ENCODE measurements at places on chromosomes 4 and X.

- DNase-seq: no peak
Measured at GRCh38 chrX:102627640-102628039, 23.6 kb upstream of the GPRASP1 start.

DNA sequence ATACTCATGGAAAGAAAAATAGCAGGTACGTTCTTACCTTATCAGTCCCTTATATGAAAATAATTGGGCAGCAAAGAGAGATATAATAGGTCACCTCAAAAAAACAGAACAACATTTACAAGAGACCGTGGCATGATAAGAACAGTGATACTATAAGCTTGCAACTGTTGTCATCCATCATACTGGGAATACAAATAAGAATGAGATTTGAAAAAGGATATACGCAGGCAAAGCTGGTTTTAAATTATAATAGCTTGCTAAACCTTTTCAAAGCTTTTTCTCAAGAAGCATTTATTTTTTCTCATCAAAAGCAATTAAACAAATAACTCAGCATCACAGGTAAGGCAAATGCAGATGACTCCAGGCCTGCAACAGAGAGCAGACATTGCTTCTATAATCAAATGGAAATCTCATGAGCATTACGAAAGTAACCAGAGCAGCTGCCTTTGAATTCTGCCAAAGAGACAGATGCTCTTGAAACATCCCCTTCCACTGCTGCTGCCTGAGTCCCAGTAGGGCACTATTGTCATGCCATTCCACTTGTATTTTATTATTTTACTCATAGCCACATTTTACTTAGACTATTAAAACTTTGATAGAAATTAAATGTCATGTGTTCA lies 620.6 kb upstream of the GNPDA2 start:
- DNase-seq: no peak

GRCh38 chrX:132023896-132024386 lies 839 bp downstream of the STK26 start:
- no peak for DNase-seq

DNA sequence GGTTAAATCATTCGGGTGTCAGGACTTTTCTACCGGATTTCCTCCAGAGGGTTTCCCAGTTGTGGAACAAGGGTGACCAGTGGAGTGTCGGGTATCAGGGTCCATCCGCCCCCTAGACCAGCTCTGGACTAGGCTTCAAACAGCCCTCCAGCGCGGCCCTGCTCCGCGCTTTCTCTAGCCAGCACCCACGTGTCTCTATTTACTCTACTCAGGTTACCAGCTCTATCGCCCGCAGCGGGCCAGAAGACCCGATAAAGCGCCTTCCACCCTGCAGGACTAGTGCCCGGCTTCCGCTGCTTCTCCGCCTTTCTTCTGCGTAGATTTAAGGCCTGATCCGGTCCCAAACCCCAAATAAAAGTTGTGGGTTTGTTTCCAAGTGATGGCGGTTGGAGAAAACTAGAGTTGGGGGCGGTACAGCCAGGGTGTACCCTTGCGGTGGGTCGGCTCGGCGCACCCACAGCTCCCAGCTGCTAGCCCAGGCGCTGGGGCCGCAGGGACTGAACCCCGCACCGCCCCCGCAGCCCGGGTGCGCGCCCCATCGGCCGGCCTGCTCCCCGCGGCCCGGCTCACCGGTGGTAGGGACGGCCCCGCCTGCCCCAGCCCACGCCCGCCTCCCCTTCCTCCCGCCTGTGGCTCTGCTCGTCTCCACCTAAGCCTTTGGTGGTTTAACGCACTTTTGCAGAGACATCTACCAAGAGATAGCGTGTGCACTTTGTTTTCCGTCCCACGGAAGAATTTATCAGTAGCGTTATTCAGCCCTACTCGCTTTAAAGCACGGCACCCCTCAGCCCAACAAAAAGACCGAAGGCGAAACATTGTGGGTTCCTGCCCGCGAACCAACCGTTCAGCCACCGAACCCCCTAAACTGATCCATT lies 2.1 kb downstream of the LEF1 start:
- DNase-seq: no peak

GRCh38 chrX:124497386-124497785 lies 151.0 kb downstream of the SH2D1A start:
- no peak for DNase-seq

DNA sequence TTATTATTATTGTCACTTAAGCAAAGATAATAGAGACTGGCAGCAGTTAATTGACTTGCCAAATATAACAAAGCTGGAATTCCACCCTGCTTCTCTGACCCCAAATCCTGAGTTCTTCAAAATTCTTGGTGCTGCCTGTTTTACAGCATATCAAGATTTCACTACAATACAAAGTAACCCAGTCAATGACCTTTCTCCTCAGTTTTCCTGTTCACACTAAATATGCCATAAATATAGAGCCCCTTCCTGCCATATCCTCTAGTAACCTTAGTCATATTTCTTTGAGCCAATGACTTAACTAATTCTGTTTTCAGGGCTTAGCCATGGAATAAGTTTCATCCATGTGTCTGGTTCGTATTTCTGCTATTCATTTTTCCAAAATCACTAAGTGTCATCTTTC lies 315.3 kb upstream of the HS3ST1 start:
- no peak for DNase-seq

Data from stimulated activated CD8-positive, alpha-beta memory T cell treated with anti-CD3 and anti-CD28 coated beads, Interleukin-2, amount 100 ng/mL, for 1 hour (primary cell).